ENCODE measurements at places on chromosomes 5 and 9.

- no peak for DNase-seq
These were observed 84.0 kb downstream of the PALM2AKAP2 start for GRCh38 chr9:109863961-109864360.

DNA sequence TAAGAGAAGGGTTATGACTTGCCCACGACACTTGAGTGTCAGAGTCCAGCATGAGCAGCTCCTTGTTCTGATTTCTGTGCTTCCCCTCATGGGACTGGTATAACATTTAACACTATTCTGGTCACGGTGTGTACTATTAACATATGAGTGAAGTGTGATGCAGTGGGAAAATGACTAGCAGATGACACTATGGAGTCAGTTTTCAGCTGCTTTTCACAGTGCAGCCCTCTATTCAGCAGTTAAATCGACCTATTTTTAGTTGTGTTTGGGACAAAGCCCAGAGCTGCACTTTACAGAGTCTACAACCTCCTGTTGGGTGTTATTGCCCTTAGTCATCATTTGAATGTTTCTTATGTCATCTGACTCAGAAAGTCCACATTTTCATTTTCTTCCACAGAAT is 59.1 kb downstream of the CHSY3 start:
- no peak for DNase-seq

GRCh38 chr9:74666625-74667316 is 169.6 kb downstream of the RORB start:
- no peak for DNase-seq

GRCh38 chr9:8857926-8858595 is 1058.5 kb upstream of the DMAC1 start:
- DNase-seq, result no peak

GRCh38 chr9:31912636-31913035 is 471.8 kb upstream of the ACO1 start:
- no peak for DNase-seq

DNA sequence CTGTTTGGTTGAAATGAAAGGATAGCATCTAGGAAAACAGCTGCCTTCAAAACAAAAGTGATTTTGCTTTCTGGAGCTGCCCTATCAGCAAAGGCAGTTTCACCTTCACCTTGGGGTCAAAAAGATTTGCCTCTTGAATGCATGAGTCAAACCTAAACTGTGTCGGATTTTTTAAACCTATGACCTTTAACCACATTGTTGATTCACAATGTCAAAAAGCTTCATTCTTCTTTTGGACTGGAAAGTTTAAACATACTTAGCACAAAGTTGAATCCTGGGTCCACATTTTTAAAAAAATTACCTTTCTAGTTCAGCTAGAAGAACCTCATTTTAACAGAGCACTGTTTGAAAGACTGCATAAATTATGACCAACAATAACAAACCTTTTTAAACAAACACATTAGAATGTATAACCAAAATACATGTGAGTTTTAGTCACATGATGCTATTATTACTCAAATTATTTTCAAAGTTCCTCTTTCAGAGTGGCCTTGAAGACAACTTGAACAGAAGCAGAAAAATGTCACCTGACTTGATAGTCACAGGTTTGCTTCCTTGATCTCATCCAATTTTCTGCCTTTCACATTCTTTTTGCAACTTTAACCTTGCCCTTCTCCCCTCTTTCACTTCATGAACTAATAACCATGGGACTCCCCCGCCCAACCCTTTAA is 109.7 kb upstream of the LHFPL2 start:
- no peak for DNase-seq

DNA sequence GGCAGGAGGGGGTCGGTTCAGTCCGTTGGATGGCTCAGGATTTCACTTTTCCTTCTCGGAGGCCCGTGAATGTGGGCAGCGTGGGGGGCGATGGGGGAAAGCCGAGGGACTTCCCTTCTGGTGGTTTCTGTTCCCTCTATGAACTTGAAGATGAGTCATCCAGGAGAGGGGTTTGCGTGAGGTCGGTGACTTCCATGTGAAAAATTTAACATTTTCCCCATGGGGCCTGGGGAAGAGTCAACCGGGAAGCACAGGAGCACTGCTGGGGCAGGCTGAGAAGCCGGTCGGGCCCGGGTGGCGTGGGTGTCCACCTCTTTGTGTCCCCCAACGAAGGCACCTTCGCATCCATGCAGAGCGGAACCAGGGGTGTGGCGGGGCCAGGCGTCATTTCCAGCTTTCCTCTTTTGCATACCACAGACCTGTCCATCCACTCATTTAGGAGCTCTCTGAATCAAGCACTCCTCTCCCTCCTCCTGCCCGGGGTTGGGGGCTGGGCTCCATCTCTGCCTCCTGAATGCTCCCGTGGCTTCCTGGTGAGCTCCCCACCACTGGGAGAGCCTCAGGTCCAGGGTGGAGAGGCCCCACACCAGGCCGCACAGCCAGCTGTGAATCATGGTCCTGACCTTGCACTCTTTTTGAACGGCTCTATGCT is 68.4 kb downstream of the ANKRD33B start:
- no peak for DNase-seq

- no peak for DNase-seq
These were observed 113.8 kb upstream of the TAF11L2 start for GRCh38 chr5:17384181-17384580.

DNA sequence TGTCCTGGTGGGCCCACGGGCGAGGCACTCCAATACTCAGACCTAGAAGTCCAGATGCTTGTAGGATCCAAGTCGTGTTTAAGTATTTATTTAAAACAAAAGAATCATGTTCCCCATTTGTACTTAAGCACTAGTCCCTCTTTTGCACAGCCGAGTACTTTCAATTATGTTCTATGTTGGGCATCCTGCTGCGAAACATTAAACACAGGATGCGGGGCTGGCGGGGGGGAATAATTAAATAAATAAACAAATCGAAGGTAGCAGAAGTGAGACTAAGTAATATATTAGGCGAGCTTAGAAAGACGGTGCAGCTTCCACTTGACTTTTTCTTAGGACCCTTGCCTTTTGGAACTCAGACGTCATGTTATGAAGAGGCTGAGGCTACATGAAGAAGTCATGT is 1129.2 kb upstream of the ACO1 start:
- no peak for DNase-seq

- DNase-seq, result no peak
These were observed 930 bp downstream of the PRLR start for GRCh38 chr5:35229076-35230037.

DNA sequence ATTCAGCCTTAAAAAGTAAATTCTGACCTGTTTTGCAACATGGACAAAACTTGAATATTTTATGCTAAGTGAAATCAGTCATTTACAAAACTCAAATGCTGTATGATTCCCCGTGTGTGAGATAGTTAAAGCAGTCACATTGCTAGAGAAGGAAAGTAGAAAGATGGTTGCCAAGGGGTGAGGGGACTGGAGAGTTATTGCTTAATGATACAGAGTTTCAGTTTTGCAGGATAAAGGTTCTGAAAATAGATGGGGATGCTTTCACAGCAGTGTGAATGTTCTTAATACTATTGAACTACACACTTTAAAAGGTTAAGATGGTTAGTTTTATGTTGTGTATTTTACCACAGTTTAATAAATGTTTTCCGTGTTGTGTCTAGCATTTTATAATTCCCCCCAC is 51.2 kb downstream of the SGCD start:
- no peak for DNase-seq

DNA sequence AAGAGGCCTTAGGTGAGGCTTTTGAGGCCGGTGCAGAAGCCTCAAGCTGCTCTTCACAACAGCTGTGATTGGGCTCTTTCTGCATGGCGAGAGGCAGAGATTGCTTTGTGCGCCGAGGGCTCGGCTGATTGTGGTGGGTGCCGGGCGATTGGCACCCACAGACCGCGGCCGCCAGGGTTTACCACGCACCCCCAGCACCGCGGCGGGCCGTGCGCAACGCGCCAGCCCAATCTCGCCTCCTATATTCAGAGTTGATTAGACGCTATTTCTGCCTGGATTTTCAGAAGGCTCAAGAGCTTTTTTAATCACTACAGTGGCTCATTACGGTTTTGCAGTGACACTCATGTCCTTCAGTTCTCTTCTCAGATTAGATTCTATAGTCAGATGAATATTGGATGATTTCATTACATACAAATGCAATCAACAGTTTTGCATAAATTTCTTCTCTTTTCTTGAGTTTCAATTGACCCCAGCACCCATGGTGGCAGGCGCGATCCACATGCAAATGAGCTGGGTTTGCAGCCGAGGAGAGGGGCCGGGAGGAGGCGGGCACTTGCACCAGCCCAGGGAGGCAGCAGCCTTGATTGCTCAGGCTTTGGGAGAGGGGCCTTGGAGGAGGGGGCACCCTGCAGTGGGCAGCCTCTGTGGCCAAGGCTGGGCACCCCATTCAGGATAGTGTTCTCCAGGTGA is 33.8 kb upstream of the PTGS1 start:
- DNase-seq, result no peak

- no peak for DNase-seq
These were observed 193.8 kb upstream of the TRIM32 start for GRCh38 chr9:116493183-116493860.

DNA sequence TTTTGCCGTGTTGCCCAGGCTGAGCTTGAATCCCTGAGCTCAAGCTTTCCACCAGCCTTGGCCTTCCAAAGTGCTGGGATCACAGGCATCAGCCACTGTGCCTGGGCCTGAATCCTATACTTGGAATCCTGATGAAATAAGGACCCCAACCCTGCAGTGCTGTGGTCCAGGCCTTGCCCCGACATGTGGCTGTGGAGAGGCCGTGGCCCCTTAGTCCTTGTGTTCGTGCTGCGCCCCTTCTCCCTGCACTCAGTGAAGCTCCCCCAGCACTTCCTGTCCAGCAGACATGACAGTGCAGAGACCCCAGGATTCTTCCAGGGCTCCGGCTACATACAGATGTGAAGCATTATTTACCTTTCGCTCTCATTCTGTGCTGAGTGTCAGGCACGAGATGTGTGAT is 52.9 kb downstream of the EHMT1 start:
- DNase-seq, result no peak

Data from esophagus squamous epithelium (tissue), 5 donors.